ENCODE measurements at places on chromosomes 3 and 15. TPM values are rescaled to one million over a fixed set of nuclear protein-coding genes. Genes with fewer than 3 reads are reported as not detected.
A peak's percentile ranks its signal among the peaks of the same experiment; 100 is the strongest.

DNA sequence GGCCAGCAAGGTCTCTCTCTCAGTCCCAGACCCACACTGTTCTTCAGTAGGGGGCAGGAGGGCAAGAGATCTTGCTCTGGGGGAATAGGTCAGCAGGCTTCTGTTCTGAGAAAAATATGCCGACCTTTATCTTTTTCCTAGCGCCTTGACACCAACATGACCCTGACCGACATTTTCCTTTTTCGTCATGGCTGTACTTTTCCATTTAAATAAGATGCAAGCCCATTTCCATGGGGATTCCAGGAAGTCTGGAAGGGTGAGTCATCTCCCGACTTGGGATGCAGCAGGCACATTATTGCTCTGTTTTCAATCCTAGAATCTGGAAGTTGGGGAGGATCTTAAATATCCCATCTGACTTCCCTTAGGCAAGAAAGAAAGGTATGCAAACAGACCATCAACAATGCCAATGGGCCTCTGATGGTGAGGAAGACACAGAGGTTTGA is 261.5 kb upstream of the LRTM1 start:
- H3K4me3 ChIP-seq, result no peak overlapping the region
- H3K27me3 ChIP-seq, result no peaks in the 10 kb centered on the region
- no peak overlapping the region for H3K27ac ChIP-seq
- H3K36me3 ChIP-seq, result no peaks in the 10 kb centered on the region
- DNase-seq, result no peak
- no peaks in the 10 kb centered on the region for H3K4me1 ChIP-seq

GHSR gene
- not detected for total RNA-seq

DNA sequence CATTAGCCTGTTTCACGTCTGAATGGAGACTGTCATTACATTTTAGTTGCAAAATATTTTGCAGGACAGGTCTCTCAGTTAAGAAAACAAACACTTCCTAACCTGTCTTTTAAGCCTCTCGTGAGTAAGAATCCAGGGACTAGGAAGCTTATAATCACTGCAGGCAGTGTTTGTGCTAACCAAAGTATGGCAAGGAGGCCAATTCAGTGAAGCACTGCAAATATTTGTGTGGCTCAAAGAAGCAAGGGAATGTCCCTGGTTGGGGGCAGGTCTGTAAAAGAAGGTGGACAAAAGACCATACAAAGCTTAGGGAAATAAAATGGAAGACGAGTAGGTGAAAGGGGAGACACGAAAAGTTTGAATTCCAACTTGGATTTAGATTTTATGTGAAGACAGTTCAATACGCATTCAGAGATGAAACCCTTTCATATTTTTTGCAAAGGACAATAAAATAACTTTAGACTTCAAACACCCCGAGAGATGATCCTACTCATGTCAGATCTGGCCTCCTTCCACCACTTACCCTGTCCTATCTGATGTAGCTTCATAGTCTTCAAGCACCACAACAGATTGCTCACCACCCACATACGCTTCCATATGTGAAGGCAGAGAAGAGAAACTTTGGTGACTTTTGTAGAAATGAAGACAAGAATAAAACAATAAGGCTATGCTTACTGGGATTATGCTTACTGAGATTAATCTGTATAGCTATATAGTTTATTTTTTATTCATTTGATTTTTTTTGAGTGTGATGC is 240.9 kb downstream of the TUSC7 start:
- DNase-seq, result no peak
- H3K36me3 ChIP-seq, result no peaks in the 10 kb centered on the region
- H3K4me1 ChIP-seq, result no peaks in the 10 kb centered on the region
- H3K4me3 ChIP-seq, result no peak overlapping the region
- no peak overlapping the region for H3K27ac ChIP-seq

DNA sequence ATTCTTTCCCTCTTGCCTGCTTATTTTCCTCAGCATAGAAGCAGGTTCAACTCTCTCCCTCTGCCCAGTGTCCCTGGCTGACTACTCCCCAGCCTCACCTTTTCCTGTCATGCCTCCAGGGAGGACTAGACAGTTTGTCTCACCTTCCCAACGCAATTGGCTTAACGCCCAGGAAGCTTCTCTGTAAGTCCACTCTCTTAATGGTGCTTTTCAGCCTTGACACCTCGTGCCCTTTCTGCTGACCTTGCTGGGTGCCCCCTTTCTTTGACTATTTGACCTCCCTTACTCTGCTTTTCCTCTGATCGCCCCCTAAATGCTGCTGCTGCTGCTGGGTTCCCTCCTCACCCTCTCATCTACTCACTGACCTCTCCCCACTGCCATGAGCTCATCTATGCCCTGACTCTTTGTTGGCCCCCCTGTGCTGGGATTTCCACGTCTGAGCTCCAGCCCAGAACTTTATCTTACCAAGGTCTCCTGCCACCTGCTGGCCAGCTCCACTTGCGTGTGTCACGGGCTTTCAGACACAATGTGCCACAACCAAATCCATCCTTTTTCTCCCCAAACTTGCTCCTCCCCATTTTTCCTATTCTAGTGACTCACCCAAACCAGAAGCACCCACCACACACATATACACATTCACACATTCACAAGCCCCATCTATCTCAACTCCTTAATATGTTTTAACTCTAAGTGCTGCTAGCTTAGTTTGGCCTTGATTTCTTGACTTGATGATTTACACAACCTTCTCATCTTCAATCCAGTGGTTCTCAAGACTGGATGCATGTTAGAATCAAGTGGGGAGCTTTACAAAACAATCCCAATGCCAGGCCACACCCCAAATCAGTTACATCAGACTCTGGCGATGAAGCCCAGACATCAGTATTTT is 16.6 kb downstream of the EPB42 start:
- no peak overlapping the region for H3K27ac ChIP-seq
- no peaks in the 10 kb centered on the region for H3K4me1 ChIP-seq
- no peaks in the 10 kb centered on the region for H3K36me3 ChIP-seq
- DNase-seq, result no peak
- H3K4me3 ChIP-seq, result no peak overlapping the region

DNA sequence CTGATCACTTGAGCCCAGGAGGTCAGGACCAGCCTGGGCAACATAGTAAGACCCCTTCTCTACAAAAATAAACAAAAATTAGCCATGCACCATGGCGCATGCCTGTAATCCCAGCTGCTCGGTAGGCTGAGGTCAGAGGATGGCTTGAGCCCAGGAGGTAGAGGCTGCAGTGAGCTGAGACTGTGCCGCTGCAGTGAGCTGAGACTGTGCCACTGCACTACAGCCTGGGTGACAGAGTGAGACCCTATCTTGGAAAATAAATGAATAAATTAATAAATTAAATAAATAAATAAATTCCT is 10.8 kb downstream of the SHISA5 start:
- H3K27ac ChIP-seq, result peak overlapping the region; percentile 37
- peaks cover 3% of the 10 kb centered on the region for H3K4me1 ChIP-seq
- H3K36me3 ChIP-seq, result no peaks in the 10 kb centered on the region
- DNase-seq, result no peak

RTP3 gene
- not detected for total RNA-seq

DNA sequence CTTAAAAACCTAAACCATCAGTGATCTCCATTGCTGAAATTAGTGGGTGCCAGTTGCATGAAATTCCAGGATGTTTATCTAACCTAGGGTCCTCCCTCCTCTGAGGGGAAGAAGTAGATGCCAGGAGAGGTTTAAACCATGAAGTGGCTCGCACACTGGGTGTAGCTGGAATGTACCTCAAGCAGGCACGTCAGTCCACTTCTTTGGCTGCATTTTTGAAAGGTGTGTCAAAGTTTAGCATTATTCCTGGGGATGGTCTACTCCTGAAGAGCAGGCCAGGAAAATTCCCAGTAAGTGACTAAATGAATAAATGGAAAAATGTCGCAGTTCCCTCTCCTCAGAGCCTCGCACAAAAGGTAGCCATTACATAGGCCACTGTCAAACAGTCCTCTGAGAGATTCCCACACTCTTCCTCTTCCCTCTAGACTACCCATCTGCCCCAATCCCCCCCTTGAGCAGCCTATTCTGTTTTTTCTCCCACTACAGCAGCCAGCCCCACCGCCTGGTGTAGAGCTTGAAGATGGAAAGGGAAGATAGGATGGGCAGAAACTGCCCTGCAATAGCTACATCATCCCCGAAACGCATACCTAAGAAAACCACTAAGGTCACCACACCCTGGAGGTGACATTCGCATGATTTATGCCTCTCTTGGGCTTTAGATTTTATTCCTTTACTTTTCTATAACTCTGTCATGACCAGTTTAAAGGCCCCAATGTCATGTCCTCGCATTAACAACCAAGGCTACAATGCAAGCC is 655 bp upstream of the TMOD3 start:
- no peak for DNase-seq
- H3K4me1 ChIP-seq, result peaks cover 7% of the 10 kb centered on the region
- peak overlapping the region; percentile 96 for H3K27ac ChIP-seq
- peak overlapping the region; percentile 78 for H3K4me3 ChIP-seq
- no peaks in the 10 kb centered on the region for H3K36me3 ChIP-seq
- H3K27me3 ChIP-seq, result no peaks in the 10 kb centered on the region

- no peaks in the 10 kb centered on the region for H3K36me3 ChIP-seq
- H3K27ac ChIP-seq, result no peak overlapping the region
- no peak overlapping the region for H3K4me3 ChIP-seq
- H3K27me3 ChIP-seq, result no peaks in the 10 kb centered on the region
- DNase-seq, result no peak
These were observed 344.9 kb upstream of the SLCO3A1 start for GRCh38 chr15:91508633-91509032.

DNA sequence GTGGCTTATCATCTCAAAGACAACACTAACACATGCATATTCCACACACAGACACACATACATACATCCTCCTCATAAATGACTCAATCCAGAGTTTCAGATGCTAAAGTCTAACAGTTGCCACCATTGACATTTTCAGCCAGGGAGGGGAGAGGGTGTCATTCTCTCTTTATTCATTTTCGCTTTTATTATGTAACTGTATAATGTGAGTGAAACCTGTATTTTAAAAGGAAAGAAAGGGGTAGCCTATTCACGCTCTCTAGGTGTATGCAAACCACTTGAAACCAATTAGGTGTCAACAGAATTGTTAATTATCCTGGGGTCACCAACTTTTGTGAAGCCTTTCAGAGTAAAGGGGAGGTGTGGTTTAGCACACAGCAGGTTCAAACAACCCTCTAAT is 1282.9 kb downstream of the ROBO2 start:
- H3K4me3 ChIP-seq, result no peak overlapping the region
- H3K27ac ChIP-seq, result no peak overlapping the region
- no peaks in the 10 kb centered on the region for H3K27me3 ChIP-seq
- no peaks in the 10 kb centered on the region for H3K4me1 ChIP-seq
- no peak for DNase-seq
- H3K36me3 ChIP-seq, result no peaks in the 10 kb centered on the region

GRCh38 chr3:166060789-166061479 is 223.7 kb upstream of the BCHE start:
- no peak overlapping the region for H3K27ac ChIP-seq
- no peaks in the 10 kb centered on the region for H3K36me3 ChIP-seq
- H3K4me1 ChIP-seq, result no peaks in the 10 kb centered on the region
- no peak for DNase-seq

DNA sequence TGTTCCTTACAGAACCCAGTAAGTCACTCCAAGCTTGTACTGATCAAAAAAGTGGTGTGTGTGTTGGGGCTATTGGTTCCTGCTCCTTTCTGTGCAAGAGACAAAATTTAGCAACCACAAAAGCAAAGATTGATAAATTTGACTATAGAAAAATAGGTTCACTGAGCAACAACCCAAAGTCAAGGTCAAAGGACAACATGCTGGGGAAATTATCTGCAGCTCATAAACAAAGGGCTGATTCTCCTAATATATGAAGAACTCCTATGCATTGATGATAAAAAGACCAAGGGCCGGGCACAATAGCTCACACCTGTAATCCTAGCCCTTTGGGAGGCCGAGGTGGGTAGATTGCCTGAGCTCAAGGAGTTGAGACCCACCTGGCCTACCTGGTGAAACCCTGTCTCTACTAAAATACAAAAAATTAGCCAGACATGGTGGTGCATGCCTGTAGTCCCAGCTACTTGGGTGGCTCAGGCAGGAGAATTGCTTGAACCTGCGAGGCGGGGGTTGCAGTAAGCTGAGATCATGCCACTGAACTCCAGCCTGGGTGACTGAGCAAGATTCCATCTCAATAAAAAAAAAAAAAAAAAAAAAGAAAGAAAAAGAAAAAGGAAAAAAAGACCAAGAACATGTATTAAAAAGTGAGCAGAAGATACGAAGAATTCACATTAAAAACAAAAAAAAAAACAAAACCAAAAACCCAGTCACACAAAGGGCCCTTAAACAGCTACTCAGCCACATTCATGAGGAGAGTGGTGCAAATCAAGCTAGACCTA is 29.8 kb downstream of the PPCDC start:
- H3K36me3 ChIP-seq, result no peaks in the 10 kb centered on the region
- peaks cover 6% of the 10 kb centered on the region for H3K4me1 ChIP-seq
- H3K4me3 ChIP-seq, result no peak overlapping the region
- no peaks in the 10 kb centered on the region for H3K27me3 ChIP-seq
- no peak for DNase-seq
